ENCODE measurements at places on chromosomes 12 and 14.

- DNase-seq, result no peak
Measured at GRCh38 chr12:88202500-88202899, 60.4 kb downstream of the TMTC3 start.

- DNase-seq, result no peak
Measured at GRCh38 chr12:114368685-114369452, 37.1 kb downstream of the TBX5 start.

- no peak for DNase-seq
Measured at GRCh38 chr14:61377749-61378148, 56.4 kb downstream of the PRKCH start.

GRCh38 chr14:81231540-81231939, 10.8 kb upstream of the GTF2A1 start:
- no peak for DNase-seq

DNA sequence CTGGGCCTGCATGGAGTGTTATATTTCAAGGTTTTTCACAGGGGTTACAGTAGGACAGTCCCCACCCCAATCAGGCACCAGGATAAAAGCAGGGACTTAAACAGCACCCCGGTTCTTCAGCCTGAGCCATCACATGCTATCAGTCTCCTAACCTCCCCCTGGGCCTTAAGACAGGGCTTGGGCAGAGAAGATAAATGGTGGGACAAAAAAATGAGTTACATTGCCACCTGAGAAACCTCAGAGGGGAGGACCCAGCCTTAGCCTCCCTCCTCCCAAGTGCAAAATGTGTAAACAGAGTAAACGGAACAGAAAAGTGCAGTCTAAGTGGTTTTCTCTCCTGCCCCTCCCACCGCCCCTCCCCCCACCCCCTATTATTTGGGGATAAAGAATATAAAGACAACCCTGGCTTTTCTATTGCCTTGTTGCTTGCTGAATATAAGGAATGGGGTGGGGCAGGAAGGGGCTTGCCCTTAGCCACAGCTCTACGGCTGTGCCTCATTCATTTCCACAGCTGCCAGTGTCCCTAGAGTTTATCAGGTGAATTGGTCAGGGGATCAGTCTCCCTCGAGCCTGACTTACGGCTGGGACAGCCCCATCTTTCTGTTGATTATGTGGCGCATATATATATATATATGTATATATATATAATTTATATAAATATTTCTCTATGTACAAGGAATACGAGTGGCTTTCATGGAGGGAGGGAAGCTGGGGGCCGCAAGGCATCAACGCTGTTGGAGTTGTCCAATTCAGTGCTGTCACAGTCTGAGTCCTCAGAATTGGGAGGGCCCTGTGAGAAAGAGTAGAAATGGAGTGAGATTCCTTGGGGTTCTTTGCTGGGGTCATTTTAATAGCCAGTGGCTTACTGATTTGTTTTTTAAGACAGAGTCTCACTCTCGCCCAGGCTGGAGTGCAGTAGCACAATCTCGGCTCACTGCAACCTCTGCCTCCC, 18.5 kb downstream of the MAP3K12 start:
- DNase-seq, result no peak

DNA sequence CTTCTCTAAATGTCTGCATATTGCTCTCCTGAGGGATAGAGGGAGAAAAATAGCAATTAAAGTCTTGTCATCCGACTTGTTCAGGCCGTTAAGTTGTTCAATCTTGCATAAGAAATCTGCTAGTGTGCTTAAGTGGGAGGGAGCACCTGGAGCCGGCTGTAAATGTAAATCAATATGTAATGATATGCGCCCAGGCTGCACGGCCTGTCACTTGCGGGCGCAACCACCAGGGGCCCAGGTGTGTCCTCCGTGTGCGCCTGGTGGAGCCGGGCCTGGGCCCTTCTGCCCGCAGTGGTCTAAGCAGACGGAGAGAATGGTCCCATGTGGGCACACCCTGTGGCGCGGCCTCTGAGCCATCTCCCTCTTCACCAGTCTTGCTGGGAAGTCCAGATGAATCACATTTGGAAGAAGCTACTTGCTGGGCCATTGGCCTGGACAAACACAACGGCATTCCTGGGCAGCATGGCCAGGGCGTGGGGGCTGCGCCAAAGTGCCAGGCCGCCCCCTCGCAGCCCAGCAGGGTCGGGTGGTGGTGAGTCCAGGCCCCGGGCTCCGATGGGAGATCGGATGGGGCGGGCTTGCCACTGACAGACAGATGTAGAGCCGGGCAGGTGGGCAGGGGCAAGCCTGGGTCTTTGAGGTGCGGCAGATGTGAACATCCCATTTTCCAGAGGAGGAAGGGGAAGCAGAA, 193.3 kb upstream of the C14orf180 start:
- no peak for DNase-seq

DNA sequence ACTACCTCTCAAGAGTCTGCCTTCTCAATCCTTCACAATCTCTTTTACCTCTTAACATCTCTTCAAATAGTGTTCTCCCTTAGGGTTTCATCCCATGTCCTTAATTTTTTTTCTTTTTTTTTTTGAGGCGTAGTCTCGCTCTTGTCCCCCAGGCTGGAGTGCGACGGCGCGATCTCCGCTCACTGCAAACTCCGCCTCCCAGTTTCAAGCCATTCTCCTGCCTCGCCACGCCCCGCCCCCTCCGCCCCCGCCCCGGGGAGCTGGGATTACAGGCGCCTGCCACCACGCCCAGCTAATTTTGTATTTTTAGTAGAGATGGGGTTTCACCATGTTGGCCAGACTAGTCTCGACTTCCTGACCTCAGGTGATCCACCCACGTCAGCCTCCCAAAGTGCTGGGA, 7.0 kb upstream of the BCAT1 start:
- no peak for DNase-seq

DNA sequence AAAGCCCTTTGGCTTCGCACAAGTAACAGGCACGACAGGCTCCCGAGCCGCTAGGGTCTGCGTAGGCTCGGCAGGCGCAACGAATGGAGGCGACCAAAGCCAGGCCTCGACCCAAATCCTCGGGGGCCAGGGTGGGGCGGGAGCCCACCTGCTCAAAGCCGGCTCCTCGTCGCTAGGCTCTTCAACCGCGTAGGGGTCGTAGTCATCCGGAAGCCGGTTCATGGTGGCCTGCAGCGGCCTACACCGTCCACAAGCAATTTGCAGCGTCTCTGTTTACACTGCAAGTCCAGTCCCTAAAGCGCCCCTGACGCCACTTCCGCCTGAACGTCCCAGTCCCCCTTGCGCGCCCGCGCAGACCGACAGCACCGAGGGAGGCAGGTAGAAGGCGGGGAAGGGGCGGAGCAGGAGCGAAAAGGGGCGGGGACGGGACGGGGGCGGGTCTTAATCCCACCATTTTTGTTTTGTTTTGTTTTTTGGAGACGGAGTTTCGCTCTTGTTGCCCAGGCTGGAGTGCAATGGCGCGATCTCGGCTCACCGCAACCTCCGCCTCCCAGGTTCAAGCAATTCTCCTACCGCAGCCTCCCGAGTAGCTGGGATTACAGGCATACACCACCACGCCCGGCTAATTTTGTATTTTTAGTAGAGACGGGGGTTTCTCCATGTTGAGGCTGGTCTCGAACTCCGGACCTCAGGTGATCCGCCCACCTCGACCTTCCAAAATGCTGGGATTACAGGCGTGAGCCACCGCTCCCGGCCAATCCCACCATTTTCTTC, at the start of gene EAPP:
TSS of gene EAPP (minus strand) at position 295 of the 774 bp plus-strand sequence. CDS start at position 222, 73 bp downstream.
- DNase-seq, result peak; percentile 86

DNA sequence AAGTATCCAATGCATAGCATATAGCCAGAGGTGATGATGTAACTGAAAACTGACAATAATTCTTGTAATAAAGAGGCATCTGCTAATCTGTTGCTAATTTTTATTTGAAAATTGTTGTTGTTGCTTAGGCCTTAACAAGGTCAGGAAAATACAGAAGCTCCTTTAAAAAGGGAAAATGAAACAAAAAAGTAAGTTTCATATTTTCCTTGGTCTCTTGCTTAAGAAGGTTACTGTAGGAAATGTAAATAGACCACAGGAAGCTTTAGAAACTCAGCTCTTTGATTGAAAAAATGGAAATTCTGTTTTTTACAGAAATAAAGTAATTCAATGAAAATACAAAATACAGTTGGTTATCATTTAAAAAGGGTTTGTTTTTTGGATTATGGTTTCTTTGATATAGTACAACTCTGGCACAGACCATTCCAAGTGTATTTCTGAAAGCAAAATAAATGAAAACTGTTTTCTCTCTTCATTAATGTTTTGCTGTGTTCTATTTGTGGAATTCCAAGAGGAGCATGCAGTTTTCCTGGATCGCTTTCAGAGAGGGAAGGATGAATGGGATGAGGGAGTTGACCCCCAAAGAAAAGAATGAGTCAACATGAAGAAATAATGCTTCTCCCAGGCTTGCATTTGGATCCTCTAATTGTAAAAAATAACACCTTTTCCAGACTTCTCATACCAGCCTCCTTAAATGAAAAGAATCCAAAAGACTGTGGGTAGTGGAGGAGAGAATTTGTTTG, 398.0 kb upstream of the FAR2 start:
- DNase-seq, result no peak

DNA sequence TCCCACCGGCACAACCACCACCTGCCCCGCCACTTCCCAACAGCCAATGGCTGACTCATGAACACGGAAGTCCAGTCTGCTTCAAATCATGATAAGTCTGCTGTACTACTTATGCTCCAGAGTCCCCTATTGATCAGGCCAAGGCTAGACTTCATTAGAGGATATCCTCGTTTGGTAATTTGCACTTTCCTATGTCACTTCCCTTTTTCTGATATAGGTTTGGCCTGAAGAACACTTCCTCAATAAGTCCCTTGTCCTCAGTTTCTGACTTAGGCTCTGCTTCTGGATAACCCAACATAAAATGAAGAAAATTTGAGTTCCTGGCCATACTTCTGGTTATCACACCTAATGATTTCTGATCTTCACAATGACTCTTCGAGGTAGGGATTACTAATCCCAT, 45.3 kb downstream of the IFNG-AS1 start:
- no peak for DNase-seq

DNA sequence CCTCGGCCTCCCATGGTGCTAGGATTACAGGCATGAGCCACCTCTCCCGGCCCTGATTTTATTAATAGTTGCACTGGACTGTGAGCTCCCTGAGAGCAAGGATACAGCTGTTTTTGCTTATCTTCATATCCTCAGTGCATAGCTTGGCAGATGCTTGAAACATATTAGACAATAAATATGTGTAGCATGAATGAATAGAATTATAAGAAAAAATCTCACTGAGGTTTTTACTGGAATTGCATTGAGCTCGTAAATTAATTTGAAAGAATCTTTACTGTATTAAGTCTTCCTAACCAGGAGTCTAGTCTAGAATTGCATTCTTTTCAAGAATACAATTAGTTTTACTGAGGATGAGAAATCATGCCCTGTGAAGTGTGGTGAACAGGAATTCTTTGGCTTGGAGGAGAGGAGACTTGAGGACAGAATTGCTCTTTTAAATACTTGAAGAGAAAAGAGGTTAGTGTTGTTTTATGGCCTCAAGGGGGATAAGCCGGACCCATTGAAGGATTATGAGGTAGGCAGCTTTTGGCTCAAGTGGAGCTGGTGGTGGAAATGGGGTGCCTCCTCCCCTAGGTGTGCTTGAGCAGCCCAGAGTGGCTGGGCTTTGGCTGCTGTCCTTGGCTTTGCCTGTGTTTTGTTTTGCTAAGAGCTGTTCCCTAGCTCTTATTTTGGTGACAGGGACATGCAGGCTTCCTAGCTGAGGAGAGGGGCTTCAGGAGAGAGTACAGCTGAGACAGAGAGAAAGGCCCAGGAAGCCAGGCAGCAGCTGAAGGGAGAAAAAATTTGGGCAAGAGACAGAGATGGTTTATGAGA, 34.0 kb downstream of the PLEKHD1 start:
- DNase-seq, result no peak

GRCh38 chr14:31968956-31969698, 108.0 kb upstream of the ARHGAP5 start:
- no peak for DNase-seq

- no peak for DNase-seq
Measured at GRCh38 chr14:27236601-27237000, 638.8 kb upstream of the NOVA1 start.

DNA sequence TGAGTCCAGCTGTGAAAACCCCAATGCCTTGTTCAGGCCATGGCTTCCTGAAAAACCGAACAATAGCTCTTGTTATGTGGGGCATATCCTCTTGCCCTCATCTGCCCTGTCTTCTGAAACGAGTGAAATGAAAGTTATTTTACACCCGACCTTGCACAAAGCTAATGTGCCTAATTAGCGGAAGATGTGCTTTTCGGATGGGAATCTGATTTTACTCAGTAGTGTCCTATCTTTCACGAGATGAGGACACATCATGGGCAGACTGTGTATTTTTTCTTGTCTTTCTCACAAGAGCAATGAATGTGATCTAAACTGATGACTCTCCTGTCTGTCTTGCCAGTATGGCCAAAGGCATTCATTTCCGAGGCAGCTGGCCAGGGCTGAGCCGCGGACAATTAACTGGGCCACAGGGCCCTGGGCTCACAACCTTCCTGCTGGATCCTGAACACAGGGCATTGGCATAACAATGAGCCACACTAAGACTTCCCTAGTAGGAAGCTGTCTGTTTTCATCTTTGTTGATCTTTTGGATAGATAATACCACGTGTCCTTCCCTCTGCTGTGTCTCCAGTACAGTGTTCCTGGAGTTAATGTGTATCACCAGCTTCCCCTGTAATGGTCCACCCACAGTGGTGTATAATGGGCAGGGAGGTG, 86.0 kb upstream of the HIF1A start:
- no peak for DNase-seq

DNA sequence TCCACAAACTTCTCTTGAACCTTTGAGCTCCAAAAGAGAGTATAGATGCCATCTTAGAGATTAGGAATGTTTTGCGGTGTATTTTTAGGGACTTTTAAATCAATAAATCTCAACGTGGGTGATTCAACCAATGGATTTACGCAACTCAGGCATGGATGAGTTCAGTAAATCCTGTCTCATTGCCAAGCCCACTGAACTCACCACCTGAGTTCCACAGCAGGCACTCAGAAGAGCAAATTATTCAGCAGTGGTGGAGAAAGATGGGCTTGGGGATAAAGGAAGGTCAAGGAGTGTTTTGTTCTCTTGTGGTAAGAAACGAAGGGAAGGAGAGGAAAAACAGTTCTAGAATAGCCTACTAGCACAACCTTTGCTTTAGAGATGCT, 68.7 kb upstream of the HMGA2 start:
- no peak for DNase-seq

DNA sequence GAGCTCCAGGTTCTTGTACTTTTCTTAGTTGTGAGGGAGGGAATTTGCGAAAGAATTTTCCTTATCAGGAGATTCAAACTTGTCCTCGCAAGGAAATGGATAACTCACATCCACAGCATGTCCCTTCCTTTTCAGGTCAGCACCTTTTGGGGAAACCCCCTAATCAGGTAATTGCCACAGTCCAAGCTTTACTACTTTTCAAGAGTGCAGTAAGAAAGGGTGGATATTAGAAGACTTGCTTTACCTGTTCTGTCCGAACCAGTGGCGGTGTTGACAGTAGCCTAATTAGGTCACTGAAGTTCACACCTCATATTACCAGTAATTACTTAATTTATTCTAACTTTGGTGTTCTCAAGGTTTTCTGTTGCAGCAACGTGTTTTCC, 6.7 kb upstream of the C12orf50 start:
- DNase-seq, result no peak

All from 8988T (cell line).